Esophagus muscularis mucosa (tissue), 4 donors: ENCODE measurements at places on chromosomes 5 and 9. TPM values are rescaled to one million over a fixed set of nuclear protein-coding genes. Genes with fewer than 3 reads are reported as not detected.

Gene CD274
- 2.7 TPM for total RNA-seq

Gene DDX4
- total RNA-seq: not detected

Gene TXNDC8
- not detected for total RNA-seq

Gene ENTREP1
- total RNA-seq: 20.7 TPM

Gene SLC6A19
- not detected for total RNA-seq

Gene PCDHGA9
- total RNA-seq: 5.8 TPM

Gene CDKN2A
- total RNA-seq: 3.1 TPM

Gene FOXD4L3
- total RNA-seq: not detected

Gene CCNO
- not detected for total RNA-seq

Gene IFNA13
- not detected for total RNA-seq

Gene PTPRD
- total RNA-seq: 5.8 TPM

Gene PCDHGA2
- 4.1 TPM for total RNA-seq

Gene SHROOM1
- total RNA-seq: 15.0 TPM

Gene C7
- total RNA-seq: 1,019 TPM

Gene IFNB1
- total RNA-seq: not detected

Gene GABRA1
- total RNA-seq: not detected

Gene CCL28
- 2.2 TPM for total RNA-seq

Gene IRGM
- total RNA-seq: not detected

Gene ZBTB6
- total RNA-seq: 11.3 TPM
